ENCODE measurements at places on chromosomes 11 and 22.

GRCh38 chr11:115625502-115625901 is 121.3 kb upstream of the CADM1 start:
- peaks cover 10% of the 10 kb centered on the region for H3K4me1 ChIP-seq
- no peak for DNase-seq
- no peaks in the 10 kb centered on the region for H3K36me3 ChIP-seq

GRCh38 chr11:77726524-77726923 is 88.9 kb upstream of the CLNS1A start:
- H3K36me3 ChIP-seq = peaks cover 9% of the 10 kb centered on the region
- peaks cover 1% of the 10 kb centered on the region for H3K4me1 ChIP-seq
- no peak overlapping the region for H3K27ac ChIP-seq
- no peaks in the 10 kb centered on the region for H3K27me3 ChIP-seq
- no peak for DNase-seq

DNA sequence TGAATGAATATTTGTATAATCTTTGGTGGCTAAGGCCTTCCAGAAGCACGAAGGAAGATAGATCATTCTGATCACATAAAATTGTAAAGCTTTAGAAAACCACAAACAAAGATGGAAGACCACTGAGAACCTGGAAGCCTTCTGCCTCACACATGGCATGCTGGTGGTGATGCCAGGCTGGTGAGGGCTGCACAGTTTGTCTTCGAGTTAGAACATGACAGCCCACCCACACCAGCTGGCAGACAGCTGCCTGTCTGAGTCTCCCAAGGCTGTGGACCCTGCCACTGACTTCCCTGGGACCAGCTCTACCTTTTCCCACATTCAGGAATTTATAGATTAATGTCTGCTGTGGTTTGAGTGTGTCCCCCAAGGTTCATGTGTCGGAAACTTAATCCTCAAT is 48.8 kb upstream of the B3GAT1 start:
- no peaks in the 10 kb centered on the region for H3K36me3 ChIP-seq
- no peaks in the 10 kb centered on the region for H3K4me1 ChIP-seq
- DNase-seq = no peak
- no peak overlapping the region for H3K27ac ChIP-seq
- H3K4me3 ChIP-seq = no peak overlapping the region
- H3K27me3 ChIP-seq = peaks cover 13% of the 10 kb centered on the region

DNA sequence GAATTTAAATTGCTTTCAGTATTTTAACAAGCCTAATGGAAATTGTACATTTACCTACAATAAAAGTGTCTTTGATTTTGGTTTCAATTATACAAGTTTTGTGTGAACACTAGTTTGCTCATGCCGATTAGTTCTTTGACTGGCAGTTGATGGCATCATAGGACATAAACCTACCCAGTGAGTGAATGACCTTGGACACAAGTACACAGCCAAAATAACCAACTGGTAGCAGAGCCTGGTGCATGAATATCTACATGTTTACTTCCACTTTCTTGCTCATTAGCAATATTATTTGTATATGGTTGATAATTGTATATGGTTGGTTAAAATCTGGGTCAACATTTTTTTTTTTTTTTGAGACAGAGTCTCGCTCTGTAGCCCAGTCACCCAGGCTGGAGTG is 37.8 kb downstream of the STIM1 start:
- no peak overlapping the region for H3K27ac ChIP-seq
- no peak for DNase-seq
- no peaks in the 10 kb centered on the region for H3K36me3 ChIP-seq
- H3K4me1 ChIP-seq = peaks cover 6% of the 10 kb centered on the region
- H3K4me3 ChIP-seq = no peak overlapping the region

Data from mesenchymal stem cell (in vitro differentiated cells and primary cell).